ENCODE measurements at places on chromosomes 7 and 10. TPM values are rescaled to one million over a fixed set of nuclear protein-coding genes. Genes with fewer than 3 reads are reported as not detected.

The RARRES2 gene
- 20.7 TPM for total RNA-seq

The CRTAC1 gene
- not detected for total RNA-seq

The LRRC18 gene
- total RNA-seq = under 0.01 TPM

The IFRD1 gene
- total RNA-seq = 43.9 TPM

The RBM33 gene
- 33.5 TPM for total RNA-seq

The SNCG gene
- total RNA-seq = 8.8 TPM

The INHBA gene
- total RNA-seq = 8.1 TPM

The ZNF736 gene
- 9.4 TPM for total RNA-seq

The ADCY1 gene
- 29.4 TPM for total RNA-seq

The ERVW-1 gene
- total RNA-seq = not detected

The GBX1 gene
- total RNA-seq = not detected

The ADAP1 gene
- 2.6 TPM for total RNA-seq

The RNF133 gene
- total RNA-seq = 0.73 TPM

The CAV1 gene
- 614 TPM for total RNA-seq

The GRM3 gene
- total RNA-seq = not detected

The UPK3BL2 gene
- total RNA-seq = 1.9 TPM

The GDF2 gene
- total RNA-seq = not detected

The PRKAR1B gene
- total RNA-seq = 17.4 TPM

The CHCHD2 gene
- total RNA-seq = 203 TPM

The OR9A4 gene
- total RNA-seq = not detected

The ITIH2 gene
- total RNA-seq = not detected

The CLDN4 gene
- 1.7 TPM for total RNA-seq

Data from smooth muscle cell of trachea (primary cell).